ENCODE measurements at places on chromosomes 11 and 22.

- DNase-seq = no peak
These were observed 116.9 kb downstream of the BRD1 start for GRCh38 chr22:49710746-49711145.

DNA sequence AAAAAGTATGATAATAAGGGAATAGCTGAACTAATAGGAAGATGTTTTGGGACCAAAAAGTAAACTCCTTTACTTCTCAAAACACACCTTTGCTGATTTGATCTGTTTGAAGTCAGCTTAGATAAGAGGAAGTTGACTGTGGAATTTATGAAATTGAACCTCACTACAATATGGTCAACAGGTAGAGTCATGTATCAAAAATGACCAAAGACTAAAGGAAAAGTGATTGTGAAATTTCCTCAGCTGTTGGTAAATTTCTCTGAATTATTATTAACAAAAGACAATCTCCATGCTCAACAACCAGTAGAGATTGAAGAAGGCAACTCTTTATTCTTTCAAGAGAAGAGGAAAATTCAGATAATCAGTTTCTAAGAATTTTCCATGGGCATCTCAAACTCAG lies 826.5 kb downstream of the KCNA4 start:
- DNase-seq = no peak

DNA sequence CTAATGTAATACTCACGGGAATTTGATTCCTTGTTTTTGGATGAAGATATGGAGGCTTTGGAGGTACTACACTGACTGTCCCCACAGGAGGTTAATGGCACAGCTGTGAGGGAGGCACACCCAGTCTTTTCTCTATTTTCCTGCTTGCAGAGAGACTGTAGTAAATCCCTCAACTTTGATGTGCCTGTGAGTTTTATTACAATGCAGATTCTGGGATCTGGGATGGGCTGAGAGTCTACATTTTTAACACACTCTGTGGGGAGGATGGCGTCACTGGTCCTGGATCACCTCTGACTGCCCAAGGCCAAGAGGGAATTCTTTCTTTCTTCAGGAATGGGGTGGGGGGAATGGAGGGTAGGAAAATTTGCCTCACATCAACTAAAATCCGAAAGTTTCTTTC lies 80.2 kb upstream of the NTM start:
- DNase-seq = no peak

DNA sequence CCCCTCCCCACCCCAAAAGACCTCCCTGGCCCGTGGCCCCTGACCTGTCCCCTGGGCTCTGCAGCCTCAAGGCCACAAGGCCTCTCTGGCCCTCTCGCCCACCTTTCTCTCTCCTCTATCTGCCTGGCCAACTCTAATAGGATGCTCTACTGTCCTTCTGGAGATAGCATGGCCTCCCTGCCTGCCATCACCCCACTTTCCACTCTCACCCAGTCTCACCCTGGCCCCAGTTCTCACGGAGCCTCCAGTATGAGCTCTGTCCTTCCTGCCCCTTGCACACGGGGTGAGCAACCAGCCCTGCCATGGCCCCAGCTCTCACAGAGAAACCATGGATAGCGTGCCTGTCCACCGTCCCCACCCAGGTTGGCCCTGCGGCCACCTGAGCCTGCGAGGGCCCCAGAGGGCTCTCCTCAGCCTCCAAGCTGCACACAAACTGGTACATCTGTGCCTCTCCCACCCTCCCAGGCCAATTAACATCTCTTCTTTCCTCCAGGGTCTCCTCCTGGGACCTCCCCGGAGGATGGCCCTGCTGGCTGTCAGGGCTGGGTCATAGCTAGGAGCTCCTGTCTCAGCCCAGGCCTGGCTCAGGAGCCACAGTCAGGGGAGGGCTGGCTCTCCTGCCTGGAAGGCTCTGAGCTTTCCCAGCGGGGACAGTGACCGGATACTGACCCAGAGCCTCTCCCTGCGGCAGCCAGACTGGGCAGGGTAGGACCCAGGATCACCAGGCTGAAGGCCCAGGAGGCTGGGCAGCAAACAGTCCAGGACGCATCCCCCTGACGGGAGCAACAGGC lies 22.3 kb downstream of the RTN4R start:
- DNase-seq = no peak

- peak; percentile 44 for DNase-seq
These were observed 2.0 kb downstream of the SERPINH1 start for GRCh38 chr11:75563978-75564552.

DNA sequence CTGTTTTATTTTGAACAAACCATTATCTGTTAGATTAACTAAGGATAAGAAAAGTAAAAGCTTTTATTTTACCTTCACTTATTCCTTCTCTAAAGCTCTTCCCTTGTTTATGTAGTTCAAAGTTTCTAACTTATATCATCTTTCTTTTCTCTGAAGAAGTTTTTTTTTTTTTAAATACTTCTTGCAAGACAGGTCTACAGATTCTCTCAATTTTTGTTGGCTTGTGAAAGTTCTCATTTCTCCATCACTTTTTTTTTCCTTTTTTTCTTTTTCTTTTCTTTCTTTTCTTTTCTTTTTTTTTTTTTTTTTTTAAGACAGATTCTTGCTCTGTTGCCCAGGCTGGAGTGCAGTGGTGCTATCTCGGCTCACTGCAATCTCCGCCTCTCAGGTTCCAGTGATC lies 4.7 kb upstream of the TREH start:
- no peak for DNase-seq

DNA sequence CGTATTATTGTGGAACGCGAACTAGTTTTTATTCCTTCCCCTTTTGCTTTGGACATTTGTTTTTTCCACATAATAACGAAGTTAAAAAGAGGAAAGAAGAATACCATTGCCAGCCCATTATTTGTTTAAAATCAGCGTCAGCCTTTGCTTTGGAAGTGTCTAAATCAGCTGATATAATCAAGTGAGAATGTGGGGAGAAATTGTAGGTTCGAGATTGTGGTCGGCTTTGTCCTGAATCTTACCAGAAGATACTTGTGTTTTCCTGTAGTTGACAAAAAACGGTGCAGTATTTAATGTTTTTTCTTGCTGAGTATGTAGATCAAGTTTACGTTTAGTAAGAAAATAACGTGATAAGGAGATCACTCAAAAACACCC lies 935 bp downstream of the ZNF143 start:
- DNase-seq = no peak

GRCh38 chr11:79461144-79461543 lies 20.3 kb upstream of the TENM4 start:
- no peak for DNase-seq

GRCh38 chr11:69455969-69456368 lies 25.5 kb upstream of the LINC01488 start:
- DNase-seq = no peak

DNA sequence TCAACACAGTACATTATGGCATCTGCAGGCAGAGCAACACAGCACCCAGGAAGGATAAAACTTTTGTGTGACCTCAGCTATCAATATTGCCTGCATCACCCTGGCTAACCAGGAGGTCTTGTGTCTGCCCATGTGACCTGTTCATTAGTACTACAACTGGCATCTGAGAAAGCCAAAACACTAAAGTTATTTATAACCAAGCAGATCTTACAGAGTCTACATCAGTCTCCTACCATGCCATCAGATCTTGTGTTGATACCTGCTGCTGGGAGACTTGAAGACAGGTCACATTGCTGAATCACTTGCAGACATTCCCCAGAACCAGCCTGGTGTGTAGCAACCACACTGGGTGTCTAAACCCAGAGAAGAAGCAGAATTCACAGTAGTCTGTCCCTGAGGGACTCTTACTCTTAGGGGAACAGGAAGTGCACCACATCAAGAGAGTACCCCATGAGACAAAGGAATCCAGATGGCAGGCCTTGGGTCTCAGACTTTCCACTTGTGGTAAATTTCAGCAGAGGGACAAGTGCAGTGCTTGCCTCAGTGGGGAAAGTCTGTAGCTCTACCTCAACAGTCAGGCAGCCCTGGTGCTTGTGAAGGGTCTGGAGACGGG lies 7.0 kb downstream of the OR9G1 start:
- no peak for DNase-seq

DNA sequence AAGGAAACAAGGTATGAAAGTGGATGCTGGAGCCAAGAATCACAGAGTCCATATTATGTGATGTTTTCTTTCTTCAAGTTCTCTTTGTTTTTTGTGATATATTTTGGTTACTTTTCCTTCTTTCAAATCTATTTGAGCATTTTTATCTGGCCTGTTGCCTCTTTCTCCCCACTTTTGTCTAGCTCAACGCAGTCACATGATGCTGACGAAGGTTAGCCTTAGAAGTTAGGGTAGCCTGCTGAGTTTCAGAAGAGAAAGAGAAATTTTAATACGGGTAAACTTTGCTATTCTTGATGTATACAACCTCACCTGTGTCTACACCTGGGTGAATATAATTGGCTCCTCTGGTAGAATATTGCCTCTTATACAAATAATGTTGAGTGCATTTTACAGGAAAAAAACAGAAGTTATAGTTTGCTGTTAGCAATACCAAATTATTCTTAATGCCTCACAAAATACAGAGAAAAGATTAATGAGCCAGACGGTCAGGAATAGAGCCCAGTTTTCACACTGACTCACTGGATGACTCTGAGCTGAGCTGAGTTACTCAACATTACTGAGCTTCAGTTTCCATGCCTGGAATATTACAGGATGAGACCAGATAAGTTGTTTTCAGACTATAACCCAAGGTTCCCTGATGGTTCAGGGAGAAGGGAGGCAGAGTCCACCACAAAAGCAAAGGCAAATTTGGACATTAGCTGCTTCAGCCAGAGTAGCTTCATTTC lies 161.6 kb upstream of the BDNF start:
- DNase-seq = no peak

GRCh38 chr11:82845356-82846353 lies 54.6 kb downstream of the PRCP start:
- no peak for DNase-seq

DNA sequence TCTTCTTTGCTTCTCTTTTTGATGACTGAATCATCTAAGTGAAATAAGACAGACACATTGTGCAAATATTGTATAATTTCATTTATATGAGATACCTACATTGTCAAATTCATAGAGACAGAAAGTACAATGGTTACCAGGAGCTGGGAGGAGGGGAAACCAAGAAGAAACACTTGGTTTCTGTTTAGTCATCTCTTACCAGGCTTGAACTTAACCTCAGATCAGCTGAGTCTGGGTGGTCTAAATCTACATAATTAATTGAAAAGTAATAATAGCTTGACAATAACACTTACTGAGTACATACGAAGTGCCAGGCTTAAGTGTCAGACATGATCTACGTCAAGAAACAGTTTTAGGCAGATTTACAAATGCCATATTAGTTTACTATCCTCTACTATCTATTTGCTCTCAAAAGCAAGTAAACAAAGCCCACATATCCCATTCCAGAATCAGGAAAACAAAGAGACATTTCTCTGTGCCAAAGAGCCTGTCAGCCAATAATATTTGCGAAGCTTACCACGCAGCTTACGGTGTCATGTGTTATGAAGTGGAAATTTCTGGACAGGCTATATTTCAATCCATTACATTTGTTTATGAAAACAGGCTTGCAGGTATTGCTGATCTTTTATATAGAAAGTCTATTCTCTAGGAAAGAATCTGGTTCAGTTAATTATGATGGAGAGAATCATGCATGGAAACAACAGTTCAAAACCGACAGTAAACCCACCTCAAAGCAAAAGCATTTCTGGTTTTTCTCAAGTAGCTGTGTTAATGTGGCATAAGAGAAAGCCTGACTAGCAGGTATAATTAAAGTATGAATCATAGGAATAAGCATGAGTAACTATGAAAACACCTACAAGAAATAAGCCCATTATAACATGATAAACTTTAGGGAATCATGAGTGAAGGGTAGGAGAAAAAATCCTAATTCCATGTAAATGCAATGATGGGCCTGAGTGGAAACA lies 2.7 kb upstream of the ARHGAP42 start:
- DNase-seq = no peak

DNA sequence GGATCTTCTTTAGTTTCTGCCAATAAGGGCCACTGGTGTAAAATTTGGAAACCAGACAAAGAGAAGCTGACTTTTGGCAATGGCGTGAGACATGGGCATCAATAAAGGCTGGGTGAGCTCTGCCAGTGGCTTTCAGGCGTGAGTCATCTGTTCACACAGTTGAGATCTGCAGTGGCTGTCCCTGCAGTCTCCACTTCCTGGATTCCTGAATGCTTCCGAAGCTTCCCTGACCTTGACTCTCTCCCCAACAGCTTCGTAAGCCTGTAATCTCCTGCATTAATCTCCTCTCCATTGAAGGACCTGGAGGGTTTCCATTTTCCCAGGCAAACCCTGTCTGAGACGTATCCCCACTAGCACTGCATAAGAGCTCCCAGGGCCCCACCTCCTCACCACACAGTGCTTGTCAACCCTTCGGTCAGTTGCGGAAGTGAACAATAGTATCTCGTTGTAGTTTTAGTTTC lies 574.7 kb downstream of the TBC1D22A start:
- DNase-seq = peak; percentile 14

- DNase-seq = no peak
These were observed 74.8 kb downstream of the SWAP70 start for GRCh38 chr11:9738707-9739106.

DNA sequence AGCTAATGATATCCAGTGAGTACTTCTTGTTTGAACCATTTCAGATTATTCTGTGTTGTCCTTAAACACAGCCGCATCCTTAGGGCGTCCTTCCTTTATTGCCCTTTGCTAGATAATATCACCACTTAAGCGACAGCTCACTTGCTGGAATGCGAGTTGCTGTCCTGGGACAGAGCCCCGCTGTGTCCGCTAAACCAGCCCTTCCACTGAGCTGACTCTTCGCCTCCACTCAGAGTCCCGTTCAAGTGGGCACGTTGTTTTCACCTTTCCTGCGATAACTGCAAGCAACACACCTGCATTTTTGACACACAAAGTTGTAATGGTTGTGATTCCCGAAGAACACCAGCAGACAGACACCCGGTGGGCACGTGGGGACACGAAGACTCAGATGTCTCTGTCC lies 140.0 kb downstream of the TBC1D22A start:
- no peak for DNase-seq

- no peak for DNase-seq
These were observed 13.7 kb downstream of the ARAP1 start for GRCh38 chr11:72738199-72739141.

- DNase-seq = no peak
These were observed 23.1 kb upstream of the CHST1 start for GRCh38 chr11:45688472-45689033.

- no peak for DNase-seq
These were observed 28.6 kb upstream of the AMPD3 start for GRCh38 chr11:10426475-10426874.

- DNase-seq = no peak
These were observed 276.8 kb upstream of the SESN3 start for GRCh38 chr11:95507794-95508193.

GRCh38 chr11:15114501-15115475 lies at the start of gene INSC:
Gene INSC (plus strand): TSS chr11:15114923. CDS start chr11:15149175, 34,252 bp downstream.
- no peak for DNase-seq
